ENCODE measurements at places on chromosomes 7 and 10.

- no peak for DNase-seq
Measured at GRCh38 chr7:37181550-37181932, 267.1 kb downstream of the ELMO1 start.

GRCh38 chr7:56537477-56537876 lies 421.3 kb upstream of the NUPR2 start:
- no peak for DNase-seq

DNA sequence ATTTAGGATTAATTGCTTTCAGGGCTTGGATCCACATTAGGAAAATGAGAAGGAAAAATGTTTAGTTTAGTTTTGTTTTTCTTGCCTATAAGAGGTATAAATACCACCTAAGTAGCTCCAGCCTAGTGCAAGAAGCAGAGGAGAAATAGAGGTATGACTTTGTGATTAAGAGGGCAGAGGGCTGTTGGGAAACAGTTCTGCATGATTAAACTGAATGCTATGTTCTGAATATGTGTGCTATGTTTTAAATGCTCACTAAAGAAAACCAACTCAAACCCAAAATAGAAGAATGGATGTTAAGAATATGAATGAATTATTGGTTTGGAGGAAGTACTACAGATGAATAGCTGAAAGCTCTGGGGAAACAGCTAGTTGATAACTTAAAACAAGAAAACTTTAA lies 7.6 kb downstream of the CALCR start:
- no peak for DNase-seq

GRCh38 chr10:61120805-61121204 lies 176.8 kb upstream of the RHOBTB1 start:
- DNase-seq, result no peak

DNA sequence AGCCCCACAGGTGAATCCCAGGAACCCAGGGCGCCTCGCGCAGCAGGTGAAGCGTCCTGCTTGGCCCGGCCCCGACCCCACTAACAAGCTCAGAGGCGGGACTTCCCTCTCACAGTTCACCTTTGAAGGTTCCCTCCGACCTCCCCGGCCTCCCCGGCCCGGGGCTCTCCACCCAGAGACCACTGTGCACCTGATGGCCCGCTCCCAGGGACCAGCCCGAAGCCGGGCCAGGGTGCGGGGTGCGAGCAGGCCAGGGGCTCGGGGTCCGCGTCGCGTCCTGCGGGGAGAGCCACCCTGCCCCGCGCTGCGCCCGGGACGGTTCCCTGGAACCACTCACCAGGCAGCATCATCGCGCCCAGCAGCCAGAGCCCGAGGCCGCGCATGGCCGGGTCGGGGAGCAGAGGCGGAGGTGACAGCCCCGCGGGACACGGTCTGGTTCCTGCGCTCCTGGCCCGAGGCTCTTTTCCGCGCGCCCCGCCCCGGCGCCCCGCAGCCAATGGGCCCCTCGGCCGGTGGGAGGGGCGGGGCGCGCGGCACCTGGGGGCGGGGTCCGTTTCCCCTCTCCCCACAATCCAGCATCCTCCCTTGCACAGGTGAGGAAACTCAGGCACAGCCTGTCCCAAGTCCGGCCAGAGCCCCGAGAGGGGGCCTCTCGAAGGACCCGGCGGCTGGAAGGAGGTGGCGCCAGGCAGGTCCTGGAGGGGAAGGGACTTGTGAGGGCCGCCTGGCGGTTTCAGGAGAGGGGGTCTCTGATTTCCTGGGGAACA lies at the start of gene ADAM8:
ADAM8 (minus strand) TSS at position 434 of the 767 bp plus-strand sequence; CDS start at position 383, 51 bp downstream.
- DNase-seq, result no peak
